Hippocampal formation (tissue), 2 donors: ENCODE measurements at places on chromosomes 6 and 20.

DNA sequence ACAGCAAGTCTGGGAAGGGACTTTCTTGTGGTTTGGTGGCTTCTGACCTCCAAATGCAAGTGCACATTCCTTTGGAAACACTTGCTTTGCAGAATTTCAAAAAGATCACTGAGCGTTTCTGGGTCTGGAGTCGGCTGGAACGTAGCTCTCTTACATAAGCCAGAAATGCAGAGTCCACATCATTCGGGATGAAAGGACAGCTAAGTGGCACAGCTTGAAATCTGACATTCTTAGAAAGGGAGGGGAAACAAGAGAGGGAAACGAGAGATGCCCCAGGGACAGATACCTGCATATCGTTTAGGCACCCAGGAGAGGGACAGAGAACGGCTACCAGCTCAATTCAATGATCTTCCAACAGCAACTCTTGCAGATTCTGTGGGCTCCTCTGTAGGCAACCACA, 118.7 kb downstream of the NFATC2 start:
- no peak for DNase-seq

DNA sequence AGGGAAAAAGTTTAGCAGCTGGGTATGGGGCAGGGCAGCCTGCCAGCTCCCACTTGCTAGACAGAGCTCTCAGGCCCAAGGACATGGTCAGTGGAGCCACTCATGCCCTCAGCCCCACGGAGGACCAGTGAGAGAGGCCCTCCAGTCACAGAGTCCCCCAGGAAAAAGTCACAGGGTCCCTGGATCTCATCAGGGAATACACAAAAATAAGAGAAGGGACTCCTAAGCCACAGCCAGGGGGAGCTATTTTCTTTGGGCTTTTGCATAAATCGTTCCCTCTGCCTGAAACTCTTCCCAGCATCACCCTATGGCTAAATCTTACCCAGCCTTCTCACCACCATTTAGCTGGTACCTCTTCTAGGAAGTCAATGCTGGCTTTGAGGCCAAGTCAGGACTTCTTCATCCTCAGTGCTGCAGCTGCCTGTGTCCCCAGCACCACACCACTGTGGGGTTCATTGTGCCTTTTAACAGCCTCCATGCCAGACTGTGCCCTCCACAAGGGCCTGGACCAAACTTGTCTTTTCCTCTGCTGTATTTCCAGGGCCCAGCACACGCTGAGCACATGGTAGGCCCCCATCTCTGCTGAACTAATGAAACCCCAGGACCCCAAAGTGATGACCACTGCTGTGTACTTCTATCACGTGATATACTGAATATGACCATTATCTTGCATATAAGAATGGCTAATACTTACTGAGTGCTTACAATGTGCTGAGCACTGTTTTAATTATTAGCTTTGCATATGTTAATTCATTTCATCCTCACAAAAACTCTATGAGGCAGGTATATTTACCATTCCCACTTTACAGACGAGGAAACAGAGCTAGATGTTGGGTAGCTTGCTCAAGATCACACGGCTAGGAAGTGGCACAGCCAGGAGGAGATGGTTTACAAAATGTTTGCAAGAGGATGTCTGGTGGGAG, 2.0 kb downstream of the ZNF335 start:
- DNase-seq, result peak; percentile 41

GRCh38 chr6:119182875-119183274, 104.4 kb upstream of the FAM184A start:
- DNase-seq, result no peak

GRCh38 chr20:45467861-45468260, 1.7 kb upstream of the WFDC2 start:
- DNase-seq, result peak; percentile 16

- DNase-seq, result no peak
These were observed 131.7 kb downstream of the LRRC1 start for GRCh38 chr6:53926505-53926904.
